ENCODE measurements at places on chromosomes 5 and 9.

DNA sequence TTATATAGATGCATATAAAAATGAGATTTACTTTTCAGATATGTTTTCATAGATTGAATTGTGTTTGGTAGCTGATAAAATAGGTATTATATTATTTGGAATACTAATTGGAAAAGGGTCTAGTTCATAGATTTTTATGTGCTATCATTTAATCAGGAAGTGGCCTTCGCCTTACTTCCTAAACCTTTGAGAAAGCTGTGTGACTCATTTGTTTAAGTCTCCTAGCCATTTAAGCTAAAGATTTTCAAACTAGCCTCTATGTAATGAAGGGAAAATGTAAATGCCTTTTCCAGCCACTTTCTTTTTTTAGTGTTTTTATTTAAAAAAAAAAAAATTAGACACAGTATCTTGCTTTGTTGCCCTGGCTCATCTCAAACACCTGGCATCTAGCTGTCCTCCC, 97.5 kb downstream of the DMXL1 start:
- no peak for DNase-seq

DNA sequence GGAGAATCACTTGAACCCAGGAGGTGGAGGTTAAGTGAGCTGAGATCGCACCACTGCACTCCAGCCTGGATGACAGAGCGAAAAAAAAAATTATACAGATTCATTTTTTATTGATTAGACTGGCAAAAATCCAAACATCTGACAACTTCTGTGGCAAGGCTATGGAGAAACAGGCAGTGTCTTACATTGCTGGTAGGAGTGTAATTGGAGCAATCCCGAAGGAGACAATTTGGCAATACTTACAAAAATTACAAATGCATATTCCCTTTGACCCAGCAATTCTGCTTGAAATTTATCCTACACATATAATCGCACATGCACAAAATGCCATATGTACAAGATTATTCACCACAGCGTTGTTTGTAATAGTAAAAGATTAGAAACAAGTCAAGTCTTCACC, 86.8 kb downstream of the MAPKAP1 start:
- no peak for DNase-seq

GRCh38 chr5:136036293-136036911, 7.6 kb downstream of the TGFBI start:
- no peak for DNase-seq

DNA sequence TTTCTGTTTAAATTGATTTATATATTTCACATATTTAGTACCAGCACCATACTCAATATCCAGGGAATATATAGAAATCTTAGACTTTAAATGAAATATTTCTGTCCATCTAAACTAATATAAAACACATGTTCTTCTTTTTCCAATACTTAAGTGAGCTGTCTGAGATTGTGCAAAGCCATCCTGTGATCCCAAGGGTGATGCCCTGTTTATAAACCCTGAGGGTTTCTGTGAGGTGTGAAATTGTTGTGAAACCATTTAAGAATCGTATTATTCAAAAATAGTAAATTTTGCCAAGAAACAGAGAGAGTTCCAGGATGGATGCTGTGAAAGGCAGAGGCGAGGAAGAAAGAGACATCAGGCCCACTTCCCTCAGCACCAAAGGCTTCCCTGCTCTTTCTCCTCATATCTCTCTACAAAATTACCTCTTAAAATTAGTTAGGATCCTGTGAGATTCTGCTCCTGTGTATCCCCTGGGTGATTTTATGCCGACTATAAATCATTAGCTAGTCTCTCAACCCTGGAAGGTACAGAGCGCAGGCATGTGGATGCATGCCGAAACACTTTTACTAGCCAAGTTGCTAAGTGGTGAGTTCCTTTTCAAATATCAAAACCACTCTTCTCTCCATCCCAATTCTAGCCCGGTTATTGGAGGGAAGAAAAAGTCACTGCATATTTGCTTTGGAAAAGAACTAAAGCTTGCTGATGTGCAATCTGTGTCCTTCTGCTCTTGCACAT, 183.0 kb downstream of the GLIS3 start:
- DNase-seq: no peak

- DNase-seq: no peak
Observed at GRCh38 chr5:29143266-29143665, 2050.2 kb upstream of the CDH6 start.

DNA sequence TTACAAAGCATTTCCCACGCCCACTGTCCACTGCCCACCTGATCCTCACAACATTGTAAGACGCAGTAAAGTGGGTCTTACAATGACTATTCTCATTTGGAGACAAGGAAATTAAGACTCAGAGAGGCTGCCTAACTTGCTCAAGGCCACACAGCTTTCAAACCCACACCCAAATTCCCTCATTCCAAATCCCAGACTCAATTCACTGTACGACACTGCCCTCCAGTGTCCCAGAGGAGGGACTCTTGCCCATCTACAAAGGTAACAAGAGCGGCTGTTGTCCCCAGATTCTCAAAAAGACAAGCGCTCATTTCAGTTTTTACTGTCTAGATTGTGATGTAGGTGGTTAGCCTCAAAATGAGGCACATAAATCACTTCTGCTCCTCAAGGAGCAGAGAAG, 184.6 kb downstream of the ACTL7B start:
- DNase-seq: no peak

- no peak for DNase-seq
Observed at GRCh38 chr5:79075646-79076426, 6.3 kb downstream of the BHMT2 start.

- no peak for DNase-seq
Observed at GRCh38 chr5:112640546-112640945, 97.1 kb upstream of the APC start.

DNA sequence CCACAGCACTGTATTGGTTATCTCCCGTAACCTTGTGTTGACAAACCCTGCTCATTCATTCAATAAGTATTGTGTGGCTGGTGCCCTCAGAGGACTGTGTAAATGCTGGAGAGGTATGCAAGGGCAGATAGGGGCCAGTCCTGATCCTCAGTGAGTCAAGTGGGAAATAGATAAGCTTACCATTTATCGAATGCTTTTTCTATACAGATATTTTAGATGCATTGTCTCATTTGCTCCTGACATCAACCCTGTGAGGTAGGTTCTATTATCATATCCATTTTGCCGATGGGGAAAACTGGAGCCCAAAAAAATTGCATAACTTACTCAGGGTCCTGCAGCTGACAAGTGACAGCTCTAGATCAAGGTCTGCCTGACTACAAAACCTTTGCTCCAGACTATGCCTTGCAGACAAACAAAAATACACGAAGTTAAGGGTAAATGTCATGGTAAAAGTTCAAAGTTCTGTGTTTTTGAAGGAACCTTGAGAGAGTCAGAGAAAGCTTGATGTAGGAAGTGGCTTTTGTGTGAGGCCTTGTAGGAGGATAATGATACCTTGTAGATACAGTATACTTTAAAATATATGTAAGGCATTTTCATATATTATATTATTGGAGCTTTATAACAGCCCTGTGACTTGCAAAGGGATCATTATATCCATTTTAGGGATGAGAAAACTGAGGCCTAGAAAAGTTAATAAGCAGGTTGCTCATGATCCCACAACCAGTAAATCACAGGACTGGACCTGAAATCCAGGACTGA, 22.7 kb downstream of the CYFIP2 start:
- no peak for DNase-seq

GRCh38 chr5:33153831-33154230, 286.9 kb upstream of the TARS1 start:
- DNase-seq: no peak

DNA sequence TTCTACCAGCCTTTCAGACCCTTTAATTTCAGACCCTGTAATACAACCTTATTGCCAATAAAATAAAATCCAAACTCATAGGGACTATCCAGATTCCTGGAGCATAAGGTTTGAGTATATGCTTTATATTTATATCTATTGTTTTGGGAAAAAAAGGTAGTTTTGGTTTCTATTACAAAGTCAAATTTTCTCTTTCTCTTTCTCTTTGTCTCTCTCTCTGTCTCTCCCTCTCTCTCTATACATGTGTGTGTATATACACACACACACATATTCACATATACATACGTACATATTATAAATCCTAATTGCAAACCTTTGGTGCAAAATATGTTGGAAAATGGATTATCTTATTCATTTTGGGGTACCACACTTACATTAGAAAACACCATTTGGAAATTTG, 39.0 kb downstream of the TMEM232 start:
- DNase-seq: no peak

DNA sequence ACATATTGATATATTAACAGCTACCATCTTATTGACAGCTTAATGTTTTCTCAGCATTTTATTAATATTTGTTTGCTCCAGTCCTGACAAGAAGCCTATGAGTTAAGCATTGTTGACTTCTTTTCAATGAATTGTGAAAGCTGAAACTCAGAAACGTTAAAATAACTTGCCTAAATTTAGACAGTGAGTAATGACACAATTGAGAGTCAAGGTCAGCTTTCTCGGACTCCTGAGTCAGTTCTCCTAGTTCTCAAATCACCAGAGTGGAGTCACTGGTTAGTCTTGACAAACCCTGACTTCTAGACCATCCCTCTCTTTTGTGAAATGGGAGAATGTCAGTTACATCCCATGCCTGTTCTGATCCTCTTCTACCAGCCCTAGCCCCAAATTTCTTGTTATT, 222.7 kb upstream of the ACO1 start:
- no peak for DNase-seq

DNA sequence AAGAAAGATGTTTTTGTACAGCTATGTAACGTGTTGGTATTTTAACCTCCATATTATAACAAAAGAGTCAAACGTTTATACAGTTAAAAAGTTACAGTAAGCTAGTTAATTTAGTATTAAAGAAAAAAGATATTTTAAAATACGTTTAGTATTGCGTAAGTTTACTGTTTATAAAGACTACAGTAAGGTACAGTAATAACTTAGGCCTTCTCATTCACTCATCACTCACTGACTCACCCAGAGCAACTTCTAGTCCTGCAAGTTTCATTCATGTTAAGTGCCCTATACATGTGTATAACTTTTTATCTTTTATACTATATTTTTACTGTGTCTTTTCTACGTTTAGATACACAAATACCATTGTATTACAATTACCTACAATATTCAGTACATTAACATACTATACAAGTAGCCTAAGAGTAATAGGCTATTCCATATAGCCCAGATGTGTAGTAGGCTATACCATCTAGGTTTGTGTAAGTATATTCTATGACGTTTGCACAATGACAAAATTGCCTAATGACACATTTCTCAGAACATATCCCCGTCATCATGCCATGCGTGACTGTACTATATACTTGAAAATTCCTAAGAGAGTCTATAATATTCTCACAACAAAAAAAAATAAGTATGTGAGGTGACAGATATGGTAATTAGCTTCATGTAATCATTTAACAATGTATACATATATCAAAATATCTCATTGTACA, 33.8 kb downstream of the ERP44 start:
- DNase-seq: no peak

GRCh38 chr5:112290691-112291090, 128.4 kb downstream of the EPB41L4A start:
- no peak for DNase-seq

- DNase-seq: no peak
Observed at GRCh38 chr5:43601454-43602260, 1.3 kb upstream of the NNT start.

All from femur (tissue), 1 donor.